PC-9 (cell line): ENCODE measurements at places on chromosomes 2 and 18. TPM values are rescaled to one million over a fixed set of nuclear protein-coding genes. Genes with fewer than 3 reads are reported as not detected.
A peak's percentile ranks its signal among the peaks of the same experiment; 100 is the strongest.

The C2orf80 gene
- total RNA-seq, result not detected in 2 replicates

The SERPINB10 gene
- not detected in 2 replicates for total RNA-seq

DNA sequence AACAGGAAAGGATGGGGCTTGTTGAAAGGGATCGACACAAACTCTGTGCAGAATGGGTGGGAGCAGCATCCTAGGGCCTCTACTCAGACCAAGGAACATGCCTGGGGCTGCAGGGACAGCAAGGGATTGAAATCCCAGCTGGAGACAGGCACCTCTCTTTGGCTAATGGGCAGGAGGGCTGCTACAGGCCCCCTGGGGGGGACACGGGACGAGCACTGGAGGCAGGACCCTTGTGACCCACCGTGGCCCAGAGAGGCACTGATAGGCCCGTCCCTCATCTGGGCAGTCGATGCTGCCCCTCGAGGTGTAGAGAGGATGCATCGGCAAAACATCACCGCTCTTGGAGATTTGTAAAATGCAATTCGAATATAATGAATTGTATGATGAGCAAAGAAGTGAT, 5.1 kb downstream of the HS1BP3 start:
- no peaks in the 10 kb centered on the region for H3K36me3 ChIP-seq
- H3K4me3 ChIP-seq, result no peak overlapping the region
- no peak overlapping the region for H3K27ac ChIP-seq
- no peaks in the 10 kb centered on the region for H3K27me3 ChIP-seq
- H3K4me1 ChIP-seq, result peaks cover 7% of the 10 kb centered on the region; the same call in 1 of the 2 replicates

DNA sequence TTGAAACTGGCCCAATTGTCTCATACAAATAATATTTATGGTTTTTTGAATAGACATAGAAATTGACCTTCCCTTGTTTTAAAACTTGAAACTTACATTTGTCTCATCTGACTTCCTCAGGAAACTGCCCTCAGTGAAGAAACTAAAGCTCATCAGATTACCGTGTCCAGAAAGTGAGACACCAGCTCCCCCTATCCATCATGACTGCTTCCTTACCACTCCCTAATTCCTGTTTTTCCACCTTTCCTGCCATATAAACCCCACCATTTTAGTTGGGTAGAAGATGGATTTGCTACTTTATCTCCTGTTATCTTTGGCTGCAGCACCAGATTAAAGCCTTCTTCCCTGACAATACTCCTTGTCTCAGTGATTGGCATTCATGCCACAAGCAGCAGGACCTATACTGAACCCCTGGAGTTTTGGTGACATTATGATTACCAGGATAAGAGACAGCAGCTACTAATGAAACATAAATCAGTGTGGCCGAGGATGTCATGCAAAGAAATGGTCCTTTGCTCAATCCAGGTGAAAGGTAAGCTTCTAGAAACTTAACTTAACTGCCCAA, 1627.6 kb upstream of the ZEB2 start:
- H3K27me3 ChIP-seq, result no peaks in the 10 kb centered on the region
- H3K4me3 ChIP-seq, result no peak overlapping the region
- DNase-seq, result no peak
- H3K4me1 ChIP-seq, result no peaks in the 10 kb centered on the region
- no peak overlapping the region for H3K27ac ChIP-seq
- H3K36me3 ChIP-seq, result no peaks in the 10 kb centered on the region

DNA sequence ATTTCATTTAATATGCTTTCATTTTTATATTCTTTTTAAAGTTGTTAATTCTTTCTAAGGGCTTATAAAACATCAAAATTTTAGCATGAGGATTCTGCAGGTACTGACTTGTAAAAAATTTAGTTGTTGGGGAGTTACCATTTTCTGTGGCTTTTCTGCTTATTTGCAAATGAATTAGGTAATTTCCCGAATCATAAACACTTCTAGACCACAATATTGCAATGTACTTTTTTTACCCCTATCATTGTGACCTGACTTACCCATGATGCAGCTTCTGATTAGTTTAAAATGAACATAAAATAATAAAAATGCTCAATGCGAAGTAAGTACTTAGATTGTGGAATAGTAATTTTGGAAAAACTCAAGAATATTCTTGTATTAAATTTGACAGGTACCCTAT, 11.4 kb downstream of the ARL6IP6 start:
- peak overlapping the region; percentile 12; the same call in 1 of the 2 replicates for H3K4me3 ChIP-seq
- no peaks in the 10 kb centered on the region for H3K36me3 ChIP-seq
- peaks cover 26% of the 10 kb centered on the region for H3K4me1 ChIP-seq
- no peaks in the 10 kb centered on the region for H3K27me3 ChIP-seq
